Osteocyte (in vitro differentiated cells): ENCODE measurements at places on chromosomes 11 and 22. TPM values are rescaled to one million over a fixed set of nuclear protein-coding genes. Genes with fewer than 3 reads are reported as not detected.

The ELP4 gene
- total RNA-seq = 13.6 and 15.0 TPM in 2 replicates

The MPPED1 gene
- not detected in 2 replicates for total RNA-seq

- no peak for DNase-seq
These were observed 53.1 kb downstream of the SPECC1L start for GRCh38 chr22:24323695-24324094.

DNA sequence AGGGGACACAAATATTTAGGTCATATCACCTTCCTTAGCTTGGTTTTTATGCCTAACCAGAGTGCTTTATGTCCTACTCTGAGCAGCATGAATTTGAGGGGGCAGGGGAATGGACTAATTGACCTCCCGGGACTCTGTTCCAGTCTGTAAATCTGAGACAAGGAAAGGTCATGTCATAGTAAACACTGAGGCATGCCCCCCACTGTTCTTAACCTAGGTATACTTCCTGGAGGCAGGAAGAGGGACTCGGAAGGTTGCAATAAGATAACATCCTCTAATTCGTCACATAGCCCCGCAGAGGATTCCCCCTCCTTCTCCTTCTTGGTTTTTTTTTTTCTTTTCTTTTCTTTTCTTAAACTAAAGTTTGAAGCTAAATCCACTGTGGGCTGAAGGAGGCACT, 540.3 kb upstream of the CADM1 start:
- DNase-seq = no peak

DNA sequence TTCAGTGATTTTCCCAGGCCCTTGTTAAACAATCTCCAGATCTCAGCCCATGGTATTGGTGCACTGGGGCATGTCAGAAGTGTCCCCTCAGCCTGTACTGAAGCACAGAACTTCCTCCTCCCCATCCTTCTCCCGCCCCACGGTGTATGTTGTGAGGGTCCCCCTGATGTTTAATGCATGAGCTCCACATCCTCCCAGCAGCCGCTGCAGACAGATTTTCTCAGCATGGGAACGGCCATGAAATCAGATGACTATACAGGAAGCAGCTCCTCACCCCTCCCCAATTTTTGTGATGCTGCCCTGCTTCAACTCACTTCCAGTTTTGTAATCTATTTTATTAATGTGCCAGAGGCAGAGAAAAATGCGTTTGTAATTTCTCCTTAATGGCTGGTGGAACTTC, 406.0 kb downstream of the MIAT start:
- no peak for DNase-seq

GRCh38 chr22:31079095-31079642, 1.9 kb upstream of the SMTN start:
- no peak for DNase-seq

GRCh38 chr11:70303070-70303469, 32.6 kb downstream of the PPFIA1 start:
- DNase-seq = no peak

DNA sequence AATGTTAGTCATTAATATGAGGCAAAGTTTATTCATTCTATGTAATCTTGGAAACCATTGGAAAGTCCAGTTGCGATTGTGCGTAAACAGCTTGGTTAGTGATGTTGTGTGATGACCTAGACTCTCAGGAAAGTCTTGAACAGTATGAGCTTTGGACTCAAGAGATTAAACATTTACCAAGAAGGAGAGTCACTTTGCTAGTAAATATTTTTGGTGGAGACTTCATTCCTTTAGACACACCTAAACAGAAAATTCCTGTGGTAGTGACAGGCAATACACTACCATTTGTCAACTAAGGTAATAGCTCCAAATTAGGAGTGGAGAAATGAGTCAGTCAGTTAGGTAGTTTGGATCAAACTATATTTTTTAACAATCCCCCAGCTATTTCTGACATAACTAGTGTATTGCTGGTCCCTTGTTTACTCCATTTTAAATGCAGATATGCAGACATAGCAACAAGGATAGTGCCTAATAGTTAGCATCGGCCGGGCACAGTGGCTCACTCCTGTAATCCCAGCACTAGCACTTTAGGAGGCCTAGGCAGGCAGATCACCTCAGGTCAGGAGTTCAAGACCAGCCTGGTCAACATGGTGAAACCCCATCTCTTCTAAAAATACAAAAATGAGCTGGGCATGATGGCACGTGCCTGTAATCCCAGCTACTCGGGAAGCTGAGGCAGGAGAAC, 89.3 kb downstream of the ARHGAP42 start:
- no peak for DNase-seq

DNA sequence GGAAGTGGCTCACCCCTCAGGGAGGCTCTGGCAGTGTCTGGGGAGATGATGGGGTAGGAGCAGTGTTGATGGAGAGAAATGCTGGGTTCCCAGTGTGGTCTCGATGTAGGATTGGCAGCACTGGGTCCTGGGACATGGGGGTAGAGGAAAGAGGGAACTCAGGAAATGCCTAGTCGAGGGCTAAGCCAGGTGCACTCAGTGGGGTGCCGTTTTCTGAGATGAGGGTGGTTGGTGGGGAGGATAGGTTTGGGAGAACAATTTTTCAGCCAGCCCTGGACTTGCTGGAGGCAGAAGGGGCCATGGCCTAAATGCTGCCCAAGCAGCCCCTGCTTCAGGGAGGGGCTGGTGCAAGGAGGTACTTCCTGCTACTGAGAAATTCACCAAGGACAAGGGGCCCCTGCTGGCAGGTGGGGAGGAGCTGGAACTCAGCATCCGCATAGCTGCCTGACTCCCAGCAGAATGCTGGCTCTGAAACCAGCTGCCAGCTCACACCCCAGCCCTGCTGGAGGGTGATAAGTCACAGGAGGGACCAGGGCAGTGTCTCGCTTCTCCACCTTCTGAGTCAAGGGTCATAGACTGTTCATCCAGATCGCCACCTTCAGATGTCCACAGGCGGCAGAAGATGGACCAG, 6.0 kb downstream of the CCDC157 start:
- no peak for DNase-seq

- no peak for DNase-seq
These were observed 62.0 kb upstream of the ARHGAP42 start for GRCh38 chr11:100625041-100625440.

GRCh38 chr22:33897448-33897835, 22.8 kb downstream of the LARGE1 start:
- DNase-seq = no peak

DNA sequence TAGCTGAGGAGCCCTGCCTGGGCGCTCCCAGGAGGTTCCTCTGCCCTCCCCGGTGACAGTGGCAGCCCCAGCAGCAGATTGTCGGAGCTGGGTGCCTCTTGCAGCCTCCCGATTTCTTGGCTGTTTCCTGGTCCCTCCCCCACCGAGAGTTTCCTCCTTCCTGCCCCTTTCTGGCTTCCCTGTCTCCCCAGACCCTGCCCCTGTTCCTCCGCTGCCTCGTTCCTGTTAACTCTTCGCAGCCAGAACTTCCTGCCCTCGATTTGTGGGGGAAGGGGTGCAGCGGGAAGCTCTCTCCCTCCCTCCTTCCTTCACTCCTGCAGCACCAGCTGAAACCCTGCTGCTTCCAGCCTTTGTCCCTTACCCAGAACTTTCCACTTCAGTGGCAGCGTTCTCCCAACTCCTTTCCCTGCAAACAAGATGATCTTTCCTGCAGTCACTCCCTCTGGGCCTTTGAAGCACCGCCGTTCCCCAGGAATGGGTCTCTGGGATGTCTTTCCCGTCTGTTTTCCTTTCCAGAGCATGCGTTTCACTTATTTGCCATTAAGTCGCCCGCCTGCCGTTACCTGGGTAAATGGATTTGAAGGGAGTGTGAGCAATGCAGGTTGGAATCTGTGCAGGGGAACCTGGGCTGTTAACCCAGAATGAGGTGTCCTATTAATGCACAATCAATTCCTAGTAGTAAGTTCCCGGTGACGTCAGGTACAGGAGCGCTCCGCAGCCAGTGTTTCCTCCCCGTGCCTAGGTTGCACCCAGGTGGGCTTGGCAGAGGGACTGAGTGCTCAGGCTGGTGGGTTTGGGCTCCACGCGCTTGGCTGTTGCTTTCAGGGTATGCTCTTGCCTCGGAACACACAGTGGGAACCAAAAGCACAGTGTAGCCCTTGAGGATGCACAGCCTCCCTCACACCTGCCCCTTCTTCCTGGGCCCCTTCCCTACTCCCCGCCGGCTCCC, 4.3 kb downstream of the GRK2 start:
- DNase-seq = no peak

DNA sequence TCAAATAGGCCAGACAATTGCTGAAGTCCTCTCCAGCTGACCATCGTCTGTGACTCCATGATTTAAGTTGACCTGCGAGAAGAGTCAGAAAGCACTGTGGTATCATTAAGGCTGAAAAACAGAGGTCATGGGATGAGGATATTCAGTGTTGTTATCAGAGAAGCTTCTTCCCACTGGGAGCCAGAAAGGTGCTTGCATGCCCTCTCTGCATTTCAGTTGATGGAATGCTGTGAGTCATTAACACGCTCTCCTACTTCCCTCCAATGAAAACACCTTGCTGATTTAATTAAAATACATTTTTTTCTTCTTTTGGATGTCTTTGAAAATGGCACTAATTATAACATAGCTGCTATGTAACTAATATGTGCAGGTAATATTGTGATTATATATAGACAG, 667.0 kb downstream of the NTM start:
- no peak for DNase-seq

GRCh38 chr11:129302386-129303101, 73.1 kb upstream of the BARX2 start:
- no peak for DNase-seq

- peak; percentile 72 for DNase-seq
These were observed 807.2 kb downstream of the TBC1D22A start for GRCh38 chr22:47569389-47570299.

DNA sequence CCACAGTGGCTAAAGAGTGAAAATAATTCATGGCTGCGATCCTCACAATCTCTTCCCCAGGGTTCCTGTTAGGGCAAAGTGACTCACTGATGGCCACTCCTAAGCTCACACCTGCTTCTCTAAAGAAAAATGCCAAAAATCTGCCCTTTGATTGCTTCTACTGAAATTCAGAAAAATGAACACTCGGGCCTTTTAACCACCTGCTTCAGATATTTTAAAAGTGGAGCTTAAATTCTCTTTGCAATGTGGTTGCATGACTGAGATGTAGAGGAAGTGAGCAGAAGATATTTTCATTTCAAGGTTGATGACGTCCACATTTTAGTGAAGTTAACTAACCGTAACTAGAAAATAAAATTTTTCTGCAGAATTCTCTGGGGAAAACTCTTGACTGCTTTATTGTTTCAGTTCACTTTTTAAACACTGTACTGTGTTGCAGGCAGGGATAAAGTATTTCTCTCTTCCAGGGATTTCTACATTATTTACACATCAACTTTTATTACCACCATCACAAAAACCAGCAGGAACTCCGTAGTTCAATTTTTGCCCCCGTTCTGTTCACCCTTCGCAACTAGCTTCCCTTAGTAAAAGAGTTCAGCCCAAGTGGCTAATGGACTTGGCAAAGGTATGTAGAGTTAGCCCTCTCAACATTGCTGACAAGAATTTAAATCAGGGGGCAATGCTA, 8.5 kb downstream of the RAB30 start:
- DNase-seq = no peak

GRCh38 chr11:96960926-96961325, 571.1 kb downstream of the JRKL start:
- no peak for DNase-seq

DNA sequence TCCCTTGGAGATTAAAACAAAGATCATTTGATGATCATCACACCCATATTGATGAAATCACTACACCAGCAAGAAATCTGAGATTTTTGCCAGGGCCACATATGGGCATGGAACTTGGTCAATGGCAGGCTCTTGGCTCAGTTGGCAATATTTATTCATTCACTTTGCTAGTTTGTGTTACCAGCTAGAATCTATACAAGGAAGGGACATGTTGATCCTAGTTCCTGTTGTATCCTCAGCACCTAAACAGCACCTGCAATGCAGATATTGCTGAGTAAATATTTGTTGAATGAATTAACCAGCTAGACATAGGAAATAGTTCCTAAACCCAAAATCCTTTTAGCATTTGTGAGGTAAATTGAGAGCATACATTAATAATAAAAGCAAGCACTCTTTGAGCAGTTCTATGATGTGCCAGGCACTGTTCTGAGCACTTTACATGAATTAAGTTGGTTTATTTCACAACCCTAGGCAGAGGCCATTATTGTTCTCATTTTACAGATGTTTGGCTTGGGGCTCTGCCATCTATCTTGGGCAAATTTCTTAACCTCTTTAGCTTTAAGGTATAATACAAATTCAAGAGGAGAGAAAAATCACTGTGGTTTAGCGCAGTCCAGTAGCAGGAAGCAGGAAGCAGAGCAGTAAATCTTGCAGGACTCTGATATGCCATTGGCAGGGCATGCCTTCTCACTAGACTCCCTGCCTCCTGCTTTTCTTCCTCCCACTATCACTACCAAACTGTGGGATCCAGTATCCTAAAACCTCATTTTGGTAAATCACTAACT, 1.6 kb downstream of the TRIM68 start:
- DNase-seq = no peak

GRCh38 chr11:64499261-64500004, 91.6 kb upstream of the SLC22A12 start:
- no peak for DNase-seq

- DNase-seq = no peak
These were observed 7.5 kb upstream of the SOX10 start for GRCh38 chr22:37991731-37992442.
